ENCODE measurements at places on chromosomes 3 and 15.

DNA sequence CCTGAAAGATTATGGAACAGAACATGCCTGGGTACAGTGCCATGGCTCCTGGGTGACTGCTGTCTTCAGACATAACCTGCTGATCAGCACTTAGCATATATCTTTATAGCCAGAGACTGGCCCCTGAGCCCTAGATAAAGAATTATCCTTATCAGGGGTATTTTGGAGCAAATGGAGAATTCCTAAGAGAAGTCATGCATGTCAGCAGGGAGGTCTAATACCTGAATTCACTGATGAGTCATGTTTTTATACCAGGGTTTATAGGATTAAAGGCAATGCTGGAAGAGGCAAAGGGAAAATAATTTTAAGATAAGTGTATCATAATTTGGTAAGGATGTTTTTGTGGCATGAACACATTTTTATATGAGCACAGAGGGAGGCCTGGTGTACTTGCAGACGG, 159.8 kb downstream of the ADAMTSL3 start:
- DNase-seq, result no peak

DNA sequence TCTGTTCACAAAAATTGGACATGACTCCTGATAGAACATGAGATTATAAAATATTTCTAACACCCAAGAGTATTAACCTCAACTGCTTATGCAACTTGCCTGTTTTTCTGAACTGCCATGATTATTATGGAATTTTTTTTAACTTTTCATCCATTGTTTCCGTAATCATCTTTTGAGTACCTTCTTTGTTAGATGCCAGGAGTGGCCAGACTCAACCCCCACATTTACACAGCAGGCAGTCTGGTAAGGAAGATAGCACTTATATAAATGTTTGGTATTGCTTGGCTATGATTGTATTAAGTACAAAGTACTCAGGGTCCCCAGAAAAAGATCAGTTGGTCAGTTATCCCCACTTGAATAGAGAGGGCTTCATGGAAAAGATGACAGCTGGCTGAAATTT, 74.3 kb downstream of the CRYBG3 start:
- DNase-seq, result no peak

GRCh38 chr3:15339001-15339400, 6.6 kb upstream of the SH3BP5 start:
- DNase-seq, result no peak

- DNase-seq, result no peak
These were observed 368.1 kb upstream of the UBE2E2 start for GRCh38 chr3:22835041-22835440.

Data from effector memory CD8-positive, alpha-beta T cell (primary cell).